GM23338 (cell line): ENCODE measurements at places on chromosomes 2 and 18. TPM values are rescaled to one million over a fixed set of nuclear protein-coding genes. Genes with fewer than 3 reads are reported as not detected.

DNA sequence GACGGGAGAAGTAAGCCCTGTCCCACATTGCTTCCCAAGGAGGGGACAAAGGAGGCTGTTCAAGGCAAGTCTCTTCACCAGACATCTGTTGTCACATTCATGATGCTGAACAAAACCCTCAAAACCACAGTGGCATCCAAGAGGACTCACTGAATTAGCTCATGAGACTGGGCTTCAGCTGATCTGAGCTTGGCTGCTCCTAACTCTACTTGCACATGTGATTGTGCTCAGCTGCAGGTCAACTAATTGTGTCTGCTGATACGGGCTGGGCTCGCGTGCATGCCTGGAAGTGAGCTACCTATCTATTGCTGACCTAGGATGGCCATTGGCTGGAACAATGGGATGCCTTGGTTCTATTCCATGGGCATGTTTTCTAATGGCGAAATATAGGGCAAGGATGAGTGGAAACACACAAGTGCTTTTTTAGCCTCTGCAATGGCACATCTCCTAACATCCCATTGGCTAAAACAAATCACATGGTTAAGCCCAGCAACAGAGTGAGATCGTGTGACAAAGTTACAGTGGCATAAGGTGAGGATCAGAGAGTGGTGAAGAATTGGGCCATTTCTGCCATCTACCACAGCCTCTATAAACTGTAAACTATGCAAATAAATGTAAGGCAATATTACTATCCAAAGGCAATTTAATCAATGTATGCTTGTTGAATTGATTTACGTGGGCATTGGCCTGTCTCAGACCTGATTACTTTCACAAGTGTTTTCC, 52.9 kb upstream of the CAPN13 start:
- DNase-seq, result no peak

DNA sequence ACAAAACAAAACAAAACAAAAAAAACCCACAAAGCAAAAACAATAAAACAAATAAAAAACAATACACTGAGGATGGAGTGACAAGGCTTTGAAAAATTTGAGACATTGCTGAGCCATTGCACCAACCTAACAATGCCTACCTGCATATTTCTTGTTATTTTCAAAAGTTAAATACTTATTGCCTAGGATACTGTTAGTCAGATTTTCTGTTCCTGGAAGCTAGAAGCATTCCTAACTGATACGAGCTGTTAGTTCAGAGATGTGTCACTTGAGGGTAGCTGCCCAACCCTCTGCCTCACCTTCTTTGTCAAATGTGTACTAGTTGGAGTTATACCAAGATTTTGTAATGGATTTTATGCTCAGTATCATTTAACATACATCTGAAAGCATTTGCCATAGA, 187.2 kb downstream of the TXNL1 start:
- no peak for DNase-seq

GRCh38 chr2:173884025-173884802, 81.0 kb downstream of the SP3 start:
- peak; percentile 68 for DNase-seq

GRCh38 chr2:215503381-215503780, 67.5 kb upstream of the FN1 start:
- no peak for DNase-seq

GRCh38 chr2:158835431-158835830, 40.3 kb downstream of the DAPL1 start:
- no peak for DNase-seq

GRCh38 chr2:218852911-218853667, 6.5 kb upstream of the WNT6 start:
- DNase-seq, result peak; percentile 89

DNA sequence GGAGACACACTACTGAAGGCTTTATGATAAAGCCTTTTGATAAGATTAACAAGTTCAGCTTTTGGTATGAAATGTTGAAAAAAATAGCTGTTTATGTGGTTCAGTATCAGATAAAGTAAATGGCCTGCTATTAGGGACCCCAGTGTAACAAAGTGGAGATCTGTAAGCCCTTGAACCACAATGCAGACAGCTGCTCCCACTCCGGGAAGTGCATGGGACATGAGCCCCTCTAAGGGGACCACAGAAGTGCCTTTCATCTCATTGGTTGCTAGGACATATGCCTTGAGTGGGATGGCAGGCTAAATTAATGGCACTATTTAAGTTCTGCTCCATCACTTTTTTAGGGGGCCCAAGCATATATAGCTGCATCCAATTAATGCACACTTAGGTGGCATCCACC, 167.6 kb upstream of the SOX11 start:
- no peak for DNase-seq

DNA sequence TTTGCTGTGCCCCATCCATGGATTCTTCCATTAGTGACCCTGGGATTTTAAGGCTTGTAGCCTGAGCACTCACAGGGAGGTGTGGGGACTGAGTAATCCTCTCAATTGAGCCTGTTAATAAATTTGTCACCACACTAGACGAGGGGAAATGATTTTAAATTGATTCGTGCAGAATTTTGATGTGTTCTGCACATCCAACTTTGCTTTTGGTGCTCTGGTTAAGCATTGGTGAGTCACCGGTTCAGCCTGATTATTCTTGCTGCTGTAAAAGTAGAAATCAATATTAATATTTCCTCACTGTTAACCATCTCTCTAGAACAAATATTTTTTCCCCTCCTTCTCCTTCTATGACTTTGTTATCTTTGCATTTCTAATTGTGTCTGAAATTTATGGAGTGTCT, 482.0 kb downstream of the TSN start:
- no peak for DNase-seq

GRCh38 chr2:46829231-46829995, 86.2 kb downstream of the MCFD2 start:
- no peak for DNase-seq

DNA sequence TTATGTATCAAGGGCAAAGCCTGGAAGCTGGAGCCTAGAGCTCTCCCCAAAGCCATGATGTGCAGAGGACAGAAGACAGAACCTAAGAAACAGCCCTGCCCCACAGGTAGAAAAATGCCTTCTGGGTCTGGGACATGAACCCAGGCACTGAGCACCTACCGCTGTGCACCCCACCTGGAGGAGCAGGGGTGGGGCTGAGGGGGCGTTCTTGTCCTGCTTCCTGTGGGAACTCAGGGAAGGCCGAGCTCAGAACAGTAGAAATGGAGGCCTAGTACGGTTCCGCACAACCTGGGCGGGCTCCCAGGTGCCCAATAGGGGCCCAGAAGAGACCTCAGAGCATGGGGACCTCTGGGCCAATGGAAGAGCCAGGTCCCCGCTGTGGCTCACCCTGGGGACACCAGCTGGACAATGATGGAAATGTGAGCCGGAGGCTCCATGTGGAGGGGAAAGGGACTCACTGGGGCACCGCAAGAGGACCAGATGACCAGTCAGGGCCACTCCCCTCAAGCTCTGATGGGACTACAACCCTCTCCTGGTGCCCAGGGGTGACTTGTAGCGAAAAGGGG, 3.2 kb downstream of the CRACDL start:
- DNase-seq, result no peak

- no peak for DNase-seq
Observed at GRCh38 chr18:79576686-79577351, 102.8 kb upstream of the CTDP1 start.

- no peak for DNase-seq
Observed at GRCh38 chr2:77028032-77028600, 494.1 kb downstream of the LRRTM4 start.

DNA sequence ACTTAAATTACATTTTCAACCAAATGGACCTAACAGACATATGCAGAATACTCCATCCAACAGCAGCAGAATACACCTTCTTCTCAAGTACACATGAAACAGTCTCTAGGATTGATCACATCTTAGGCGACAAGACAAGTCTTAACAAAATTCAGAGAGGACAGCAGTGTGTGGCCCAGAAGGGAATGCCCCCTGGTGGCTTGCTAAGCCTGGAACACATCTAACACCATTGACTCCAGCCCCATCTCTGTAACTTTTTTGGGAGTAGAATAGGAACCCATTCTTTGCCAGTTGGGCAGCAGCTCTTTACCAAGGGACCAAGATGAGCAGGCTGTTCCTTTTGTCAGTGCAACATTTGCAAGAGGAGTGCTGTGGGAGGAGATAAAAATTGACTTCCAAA, 249.9 kb downstream of the PLCL1 start:
- peak; percentile 74 for DNase-seq

DNA sequence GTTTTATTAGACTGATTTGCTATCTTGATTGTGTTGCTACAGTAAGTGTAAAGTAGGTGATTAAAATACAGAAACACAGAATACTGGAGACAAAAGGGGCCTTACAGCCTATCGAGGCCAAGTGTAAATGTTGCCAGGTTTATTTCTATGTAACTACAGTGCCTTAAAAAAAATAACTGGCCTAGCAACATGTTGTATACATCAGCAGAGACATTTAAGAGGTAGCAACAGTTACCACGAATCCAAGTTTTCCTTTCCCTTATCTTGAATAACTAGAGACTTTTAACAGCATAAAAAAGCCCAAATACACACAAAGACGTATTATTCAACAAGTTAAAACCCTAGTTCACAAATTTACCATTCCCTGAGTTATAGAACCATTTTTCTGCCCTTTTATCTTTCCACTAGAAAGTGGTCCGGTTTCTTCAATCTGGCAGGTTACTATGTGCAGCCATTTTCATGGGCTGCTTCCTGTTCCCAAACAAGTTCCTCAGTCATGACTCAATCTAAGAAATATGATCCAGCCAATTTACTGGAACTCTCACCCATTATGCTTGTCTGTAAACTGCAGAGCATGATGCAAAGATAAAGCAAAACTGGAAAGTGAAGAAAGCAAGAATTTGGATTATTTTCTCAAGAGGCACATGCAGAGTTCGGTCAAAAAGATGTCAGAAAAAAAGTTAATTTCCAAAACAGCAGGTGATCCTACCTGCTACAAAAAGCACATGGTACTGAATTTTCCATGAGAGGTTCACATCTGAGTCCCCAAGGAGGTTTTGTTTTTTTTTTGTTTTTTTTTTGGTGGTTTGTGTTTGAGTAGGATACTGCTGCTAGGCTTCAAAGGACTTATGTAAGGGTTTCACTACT, 22.2 kb downstream of the NFE2L2 start:
- no peak for DNase-seq

DNA sequence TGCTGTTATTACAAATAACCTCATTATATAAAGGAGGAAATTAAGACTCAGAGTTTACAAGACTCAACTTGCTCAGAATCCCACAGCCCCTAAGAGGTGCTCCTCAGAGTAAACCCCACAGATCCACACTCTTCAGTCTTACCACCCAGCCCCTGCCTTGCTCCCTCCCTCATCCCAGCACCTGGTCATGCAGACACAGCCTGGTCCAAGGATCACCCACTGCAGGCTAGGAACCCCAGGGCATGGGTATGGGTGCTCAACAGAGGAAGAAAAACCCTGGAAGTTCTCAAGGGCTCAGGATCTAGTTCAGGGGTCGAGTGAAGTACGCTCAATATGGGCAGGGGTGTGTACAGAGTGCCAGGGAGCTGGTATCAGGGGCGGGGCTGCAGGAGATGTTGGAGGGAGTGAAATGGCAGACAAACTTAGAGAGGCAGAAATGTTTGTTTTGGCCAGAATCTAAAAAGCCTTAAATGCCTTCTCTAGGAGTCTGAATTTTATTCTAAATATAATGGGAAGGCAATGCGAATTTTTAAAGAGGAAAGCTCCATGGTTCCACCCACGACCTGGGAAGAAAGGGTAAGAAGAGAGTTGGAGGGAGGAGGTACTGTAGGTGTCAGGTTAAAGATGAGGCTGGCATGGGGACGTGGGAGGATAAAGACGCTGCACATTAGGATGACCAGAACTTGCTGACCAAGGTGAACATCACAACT, 79.1 kb upstream of the MGAT4A start:
- DNase-seq, result no peak

GRHL1 gene
- 2.8 and 2.9 TPM in 2 replicates for polyA plus RNA-seq

DNA sequence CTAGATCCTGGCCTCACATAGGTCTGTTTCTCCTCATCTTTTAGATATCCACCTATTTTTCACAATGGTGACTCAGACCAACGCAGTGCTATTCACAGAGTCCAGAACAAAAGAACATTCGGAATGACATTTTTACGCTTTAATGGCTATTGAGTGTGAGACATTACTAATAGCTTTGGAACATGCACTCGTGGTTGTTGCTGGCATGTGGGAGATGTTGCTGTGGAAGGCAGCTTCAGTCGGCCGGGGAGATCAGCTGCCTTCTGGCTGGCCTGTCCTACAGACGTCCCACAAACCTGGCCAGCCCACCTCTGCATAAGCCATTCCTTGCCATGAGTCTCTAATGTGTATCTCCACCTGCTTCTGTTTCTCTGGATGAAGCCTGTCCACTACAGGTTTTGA, 3.4 kb downstream of the MBP start:
- DNase-seq, result no peak

DNA sequence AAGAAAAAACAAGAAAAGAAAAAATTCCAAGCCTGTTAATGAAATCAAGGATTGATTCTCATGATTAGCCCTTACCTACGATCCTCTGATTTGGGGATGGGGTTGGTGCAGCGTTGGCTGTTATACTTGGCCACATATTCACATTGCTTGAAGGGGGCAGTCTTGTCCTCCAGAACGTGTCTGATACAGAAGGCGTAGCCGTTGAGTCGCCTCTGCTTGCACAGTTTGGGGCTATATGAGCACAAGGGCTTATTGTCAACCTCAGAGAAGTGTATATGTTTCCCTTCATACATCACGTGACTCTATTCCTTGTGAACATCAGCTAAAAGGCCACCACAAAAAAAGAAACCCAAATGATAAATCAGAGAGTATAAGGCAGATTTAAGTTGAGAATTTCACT, 23.2 kb downstream of the INO80D start:
- peak; percentile 39 for DNase-seq

C2orf80 gene
- polyA plus RNA-seq, result 0.64 and 0.92 TPM in 2 replicates

- no peak for DNase-seq
Observed at GRCh38 chr18:59123588-59124369, 15.9 kb upstream of the SEC11C start.

DNA sequence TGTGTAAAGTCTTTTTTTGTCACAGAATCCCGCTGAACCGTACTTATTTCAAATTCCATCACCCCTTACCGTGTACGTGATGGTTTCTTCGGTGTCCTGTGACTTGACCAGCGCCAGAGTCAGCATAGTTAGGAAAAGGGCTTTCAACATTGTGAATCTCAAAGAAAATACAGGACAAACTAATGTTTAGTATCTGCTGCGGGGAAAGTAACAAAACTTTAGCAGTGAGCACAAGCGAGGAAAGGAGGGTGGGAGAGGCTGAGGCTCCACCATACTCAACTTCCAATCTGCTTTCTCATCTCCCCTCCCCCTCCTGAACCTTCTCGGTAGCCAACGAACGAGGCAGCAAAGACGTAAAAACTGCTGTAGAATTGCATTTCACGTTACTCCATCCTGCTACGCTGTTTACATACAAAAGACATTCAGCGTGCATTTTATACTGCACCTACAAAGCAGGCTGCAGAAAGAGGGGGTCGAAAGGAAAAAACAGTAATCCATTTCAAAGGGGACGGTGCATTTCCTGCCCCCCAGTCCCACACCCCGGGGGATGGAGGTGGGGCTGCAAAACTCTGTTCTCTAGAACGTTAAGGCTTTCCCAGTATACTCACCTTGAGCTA, 1.2 kb downstream of the EFEMP1 start:
- DNase-seq, result peak; percentile 77
